ENCODE measurements at places on chromosomes 12 and 14. TPM values are rescaled to one million over a fixed set of nuclear protein-coding genes. Genes with fewer than 3 reads are reported as not detected.

The CYP46A1 gene
- polyA plus RNA-seq = not detected

The FOXM1 gene
- polyA plus RNA-seq = 0.30 TPM

The ERBB3 gene
- polyA plus RNA-seq = 0.70 TPM

The PPP1R36 gene
- not detected for polyA plus RNA-seq
